ENCODE measurements at places on chromosomes 16 and 17. TPM values are rescaled to one million over a fixed set of nuclear protein-coding genes. Genes with fewer than 3 reads are reported as not detected.

- peak; percentile 64 for DNase-seq
Measured at GRCh38 chr16:84730406-84731106, 30.8 kb downstream of the USP10 start.

Gene MT1X
- 46.8 TPM for total RNA-seq

Gene LGALS9B
- total RNA-seq, result not detected

Gene CNTNAP4
- total RNA-seq, result not detected

DNA sequence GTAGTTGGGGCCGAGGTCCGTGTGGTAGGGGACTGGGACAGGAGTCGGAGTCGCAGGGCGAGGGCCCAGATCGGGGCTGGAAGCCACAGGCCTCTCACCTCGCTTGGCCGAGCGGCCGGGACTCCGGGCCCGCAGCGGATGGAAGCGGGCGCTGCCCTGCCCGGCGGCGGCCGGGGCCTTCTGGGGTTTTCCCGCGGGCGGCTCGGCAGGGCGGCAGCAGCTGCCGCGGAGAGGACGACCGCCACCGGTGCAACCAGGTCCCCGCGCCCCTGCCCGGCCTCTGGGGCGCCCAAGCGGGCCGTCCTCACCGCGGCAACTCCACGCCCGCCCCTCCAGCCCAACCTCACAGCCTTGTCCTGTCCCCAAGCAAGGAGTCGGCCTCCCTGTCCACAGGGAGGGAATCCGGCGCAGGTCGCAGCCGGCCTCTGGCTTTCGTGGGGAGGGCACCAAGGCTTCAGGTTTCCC, 15.6 kb upstream of the UTP6 start:
- no peak for DNase-seq

- DNase-seq, result no peak
Measured at GRCh38 chr17:73691321-73691766, 47.1 kb upstream of the SDK2 start.

- no peak for DNase-seq
Measured at GRCh38 chr17:8275421-8276290, 12.8 kb upstream of the RANGRF start.

GRCh38 chr17:36808180-36808661, 129.1 kb upstream of the LHX1 start:
- no peak for DNase-seq

Gene SLC38A8
- not detected for total RNA-seq

GRCh38 chr17:82985973-82986372, 93.4 kb upstream of the METRNL start:
- DNase-seq, result peak; percentile 79

Data from activated CD4-positive, alpha-beta T cell treated with anti-CD3 and anti-CD28 coated beads for 36 hours (primary cell).